Activated B cell treated with CpG ODN at 0.5 μM for 24 hours (primary cell): ENCODE measurements at places on chromosomes 5 and 9.

DNA sequence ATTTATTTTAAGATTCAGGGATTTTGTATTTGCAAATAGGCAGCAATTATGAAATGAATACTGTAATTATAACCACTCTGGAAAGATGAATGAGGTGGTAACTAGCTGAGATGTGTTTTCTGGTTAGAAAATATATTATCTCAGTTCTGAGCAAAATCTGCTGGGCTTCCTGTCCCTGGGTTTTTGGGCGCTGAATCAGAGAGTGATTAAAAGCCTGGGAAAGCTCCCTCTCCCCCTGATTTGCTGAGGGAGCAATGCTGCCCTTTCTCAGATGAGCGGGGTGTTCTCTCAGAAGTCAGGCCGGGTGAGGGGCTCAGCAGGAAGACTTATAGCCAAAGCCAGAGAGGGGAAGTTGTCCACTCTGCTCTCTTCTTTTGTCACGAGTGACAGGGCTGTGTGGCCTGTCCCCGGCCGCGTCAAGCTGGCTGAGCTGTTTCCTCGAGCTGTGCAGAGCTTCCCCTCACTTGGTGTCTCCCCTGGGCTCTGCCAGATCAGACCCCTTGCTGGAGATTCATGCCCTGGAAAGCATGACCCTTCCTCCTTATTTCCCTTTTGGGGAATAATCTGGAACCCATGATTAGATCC lies 39.8 kb upstream of the PITX1 start:
- no peak for DNase-seq

DNA sequence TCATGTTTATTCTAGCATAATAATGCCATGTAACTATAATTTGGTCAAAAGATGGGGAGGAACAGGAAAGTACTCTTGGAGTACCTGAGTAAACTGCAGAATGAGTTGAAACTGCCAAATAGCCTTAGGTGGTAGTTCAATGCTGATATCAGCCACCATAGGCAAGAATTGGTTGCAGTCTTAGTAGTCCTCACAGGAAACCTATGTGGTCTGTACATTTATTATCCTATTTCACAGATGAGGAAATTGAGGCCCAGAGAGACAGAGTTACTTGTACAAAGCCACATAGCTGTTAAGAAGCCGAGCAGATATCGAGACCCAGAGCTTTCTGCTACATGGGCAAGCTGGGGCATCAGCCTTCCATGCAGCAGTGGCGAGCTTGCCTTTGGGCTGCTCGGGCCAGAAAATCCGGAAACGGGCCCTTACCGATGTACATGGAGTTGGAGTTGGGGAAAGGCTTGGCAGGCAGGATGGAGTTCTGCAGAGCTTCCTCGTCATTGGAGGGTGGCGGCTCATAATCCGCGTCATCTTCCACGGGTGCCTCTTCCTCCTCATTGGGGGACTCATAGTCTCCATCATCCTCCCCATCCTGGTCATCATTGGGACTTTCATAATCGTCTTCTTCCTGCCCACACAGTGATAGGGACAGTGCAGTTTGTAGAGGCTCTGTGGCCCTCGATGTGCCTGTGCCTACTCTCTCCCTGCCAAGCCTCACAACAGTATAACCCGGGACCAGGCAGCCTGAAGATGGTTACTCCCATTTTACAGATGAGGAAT lies 27.1 kb downstream of the LCP2 start:
- DNase-seq: no peak

DNA sequence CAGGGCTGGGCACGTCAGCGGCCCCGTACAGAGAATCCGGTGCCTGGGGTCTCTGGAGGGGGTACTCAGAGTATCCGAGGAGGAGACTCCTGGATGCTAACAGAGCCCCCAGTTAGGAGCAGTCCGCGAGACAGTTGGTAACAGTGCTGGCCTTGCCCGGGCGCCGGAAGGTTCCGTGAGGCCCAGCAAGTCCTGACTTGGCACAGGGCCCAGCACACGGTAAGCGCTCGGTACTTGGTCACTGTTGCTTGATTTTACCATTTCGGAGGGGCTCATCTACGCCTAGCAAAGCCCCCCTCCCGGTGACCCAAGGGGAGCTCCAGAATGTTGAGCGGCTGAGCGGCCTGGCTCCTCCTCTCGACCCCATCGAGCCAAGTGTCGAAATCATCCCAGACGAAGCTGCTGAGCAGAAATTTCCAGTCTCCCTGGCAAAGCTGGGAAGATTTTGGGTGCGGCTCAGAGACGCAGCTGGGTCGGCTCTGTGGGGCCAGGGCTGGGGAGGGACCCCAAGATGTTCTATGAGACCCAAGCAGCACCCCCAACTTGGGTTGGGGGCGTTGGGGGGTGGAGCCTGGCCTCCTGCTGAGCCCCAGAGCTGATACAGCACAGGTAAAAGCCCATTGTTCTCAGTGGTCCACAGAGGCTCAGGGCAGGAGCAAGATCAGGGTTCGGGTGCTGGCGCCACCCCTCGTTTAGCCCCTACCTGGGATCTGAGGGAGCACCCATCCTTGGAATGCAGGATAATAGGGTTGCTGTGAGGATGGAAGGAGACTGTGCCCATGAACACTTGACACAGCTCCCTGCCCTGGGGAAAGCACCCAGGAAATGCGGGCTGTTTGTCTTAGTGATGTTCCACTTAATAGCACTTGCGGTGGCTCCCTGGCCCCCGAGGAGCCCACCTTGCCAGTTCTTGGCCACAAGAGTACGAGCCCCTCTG lies 137.2 kb downstream of the C9orf50 start:
- no peak for DNase-seq

- no peak for DNase-seq
Measured at GRCh38 chr5:77768978-77769377, 7.2 kb downstream of the TBCA start.

- no peak for DNase-seq
Measured at GRCh38 chr9:133784731-133785561, 46.8 kb upstream of the SARDH start.

DNA sequence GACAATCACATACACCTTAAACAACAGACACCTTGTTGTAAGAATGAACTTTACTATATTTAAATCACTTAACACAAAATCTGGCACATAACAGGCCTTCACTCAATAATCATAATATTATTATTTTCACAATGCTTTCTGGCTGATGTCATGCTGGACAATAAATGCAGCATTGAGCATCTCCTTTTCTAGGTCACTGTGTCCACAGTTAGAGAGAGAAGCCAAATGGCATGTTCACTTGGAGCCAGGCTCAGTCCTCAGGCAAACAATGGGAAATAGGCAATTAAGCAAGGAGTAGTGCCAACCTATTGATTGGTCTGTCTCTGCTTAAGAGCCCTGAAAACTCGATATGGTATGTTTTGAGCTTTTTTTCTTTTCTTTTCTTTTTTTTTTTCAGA lies 50.6 kb upstream of the KLF4 start:
- no peak for DNase-seq
